ENCODE measurements at places on chromosomes 16 and 17.

DNA sequence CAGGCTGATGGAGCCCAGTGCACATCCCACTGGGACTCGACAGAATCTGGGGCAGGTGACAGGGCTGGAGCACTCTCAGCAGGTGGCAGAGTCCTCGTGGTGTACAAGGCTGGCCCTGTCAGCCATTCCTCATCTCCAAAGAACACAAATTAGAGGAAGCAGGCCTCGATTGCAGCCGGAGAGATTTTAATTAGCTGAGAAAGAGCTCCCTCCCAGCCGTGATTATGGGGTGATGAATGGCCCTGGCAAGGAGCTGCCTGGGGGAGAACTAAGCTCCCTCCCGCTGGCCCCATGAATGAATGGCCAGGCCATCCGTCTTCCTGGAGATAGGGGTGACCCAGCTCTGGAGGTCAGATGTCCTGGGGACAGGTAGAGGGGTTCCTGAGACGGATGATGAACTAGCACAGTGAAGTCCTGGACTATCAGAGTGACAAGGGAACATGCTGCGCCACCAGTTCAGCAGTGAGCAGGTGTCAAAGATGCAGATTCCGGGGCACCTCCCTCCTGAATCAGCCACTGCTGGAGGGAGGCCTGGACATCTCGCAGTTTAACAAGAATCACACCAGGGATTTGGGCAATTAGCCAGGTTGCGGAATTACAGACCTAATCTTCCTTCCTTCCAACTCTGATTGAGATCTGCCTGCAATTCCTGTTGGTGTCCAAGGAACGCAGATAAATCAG lies 35.5 kb downstream of the PIMREG start:
- no peak for DNase-seq

- no peak for DNase-seq
Measured at GRCh38 chr16:50739031-50739430, 2.9 kb upstream of the CYLD start.

- DNase-seq: no peak
Measured at GRCh38 chr16:77238593-77238992, 39.4 kb downstream of the SYCE1L start.

GRCh38 chr16:87310610-87311009 lies 6.6 kb downstream of the C16orf95 start:
- DNase-seq: no peak

DNA sequence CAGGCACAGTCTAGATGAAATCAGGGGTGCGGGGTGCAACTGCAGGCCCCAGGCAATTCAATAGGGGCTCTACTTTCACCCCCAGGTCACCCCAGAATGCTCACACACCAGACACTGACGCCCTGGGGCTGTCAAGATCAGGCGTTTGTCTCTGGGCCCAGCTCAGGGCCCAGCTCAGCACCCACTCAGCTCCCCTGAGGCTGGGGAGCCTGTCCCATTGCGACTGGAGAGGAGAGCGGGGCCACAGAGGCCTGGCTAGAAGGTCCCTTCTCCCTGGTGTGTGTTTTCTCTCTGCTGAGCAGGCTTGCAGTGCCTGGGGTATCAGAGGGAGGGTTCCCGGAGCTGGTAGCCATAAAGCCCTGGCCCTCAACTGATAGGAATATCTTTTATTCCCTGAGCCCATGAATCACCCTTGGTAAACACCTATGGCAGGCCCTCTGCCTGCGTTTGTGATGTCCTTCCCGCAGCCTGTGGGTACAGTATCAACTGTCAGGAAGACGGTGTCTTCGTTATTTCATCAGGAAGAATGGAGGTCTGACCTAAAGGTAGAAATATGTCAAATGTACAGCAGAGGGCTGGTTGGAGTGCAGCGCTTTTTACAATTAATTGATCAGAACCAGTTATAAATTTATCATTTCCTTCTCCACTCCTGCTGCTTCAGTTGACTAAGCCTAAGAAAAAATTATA lies 1.6 kb downstream of the HBA1 start:
- no peak for DNase-seq

DNA sequence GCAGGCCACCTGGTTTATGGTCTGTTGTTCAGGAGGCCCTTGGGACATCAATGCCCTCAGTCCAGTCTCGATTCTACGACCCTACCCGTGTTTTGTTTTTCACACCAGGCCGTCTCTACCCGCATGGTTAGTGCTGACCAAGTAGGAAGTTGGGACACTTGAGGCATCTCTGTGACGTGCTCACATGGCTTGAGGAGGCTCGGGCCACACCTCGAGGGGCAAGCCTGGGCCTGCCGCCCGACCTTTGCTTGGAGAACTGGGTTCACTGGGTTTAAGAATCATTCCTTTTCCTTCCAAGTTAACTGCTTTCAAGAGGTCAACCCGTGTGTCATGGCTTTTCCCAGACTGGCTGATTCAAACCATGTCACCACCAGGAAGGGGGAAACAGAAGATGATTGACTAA lies 86.8 kb downstream of the CMIP start:
- DNase-seq: no peak

DNA sequence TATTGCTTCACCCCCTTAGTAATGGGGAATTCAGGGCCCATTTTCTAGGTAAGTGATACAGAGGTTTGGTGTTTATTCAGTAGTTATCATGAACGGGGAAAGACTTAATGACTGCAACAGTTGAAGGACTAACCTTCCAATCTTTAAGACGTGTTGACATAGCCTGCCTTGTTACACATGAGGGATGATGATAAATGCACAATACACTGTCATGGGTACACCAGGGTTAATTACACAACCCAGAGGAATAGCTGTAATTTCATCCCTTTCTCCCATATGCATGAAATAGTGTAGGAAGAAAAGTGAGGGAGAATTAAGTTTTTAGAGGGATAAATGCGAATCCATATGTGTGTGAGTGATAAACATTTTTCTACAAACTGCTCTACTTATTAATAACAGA lies 10.7 kb downstream of the MYH4 start:
- no peak for DNase-seq

GRCh38 chr17:12995106-12995895 lies 22.5 kb downstream of the ELAC2 start:
- no peak for DNase-seq

- no peak for DNase-seq
Measured at GRCh38 chr16:83895243-83895642, 3.7 kb upstream of the MLYCD start.

DNA sequence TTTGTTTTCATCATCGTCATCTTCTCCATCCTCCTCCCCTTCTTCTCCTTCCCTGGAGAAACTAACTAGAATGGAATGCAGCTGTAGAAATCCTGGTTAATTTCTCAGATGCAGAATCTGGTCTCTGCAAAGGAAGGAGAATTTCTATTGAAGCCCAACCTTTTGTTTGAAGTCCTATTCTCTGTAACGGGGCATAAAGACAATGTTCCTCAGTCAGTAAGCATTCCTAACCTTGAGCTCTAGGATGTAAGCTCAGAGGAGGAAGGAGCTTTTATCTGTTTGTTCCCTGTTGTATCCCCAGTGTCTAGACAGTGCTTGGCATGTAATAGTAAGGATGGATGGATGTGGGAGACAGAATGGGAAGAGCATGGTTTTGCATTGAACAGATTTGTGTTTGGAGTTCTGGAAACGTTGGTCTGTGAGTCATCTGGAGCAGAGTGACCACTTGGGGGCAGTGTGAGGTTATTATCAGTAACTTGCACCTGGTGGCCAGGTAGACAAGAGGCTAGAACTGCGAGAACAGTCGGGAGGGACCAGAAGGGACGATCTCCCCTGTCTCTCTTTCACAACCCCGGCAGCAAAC lies 363.7 kb downstream of the SNX29 start:
- DNase-seq: no peak

GRCh38 chr17:32870027-32870670 lies 6.8 kb downstream of the MYO1D start:
- DNase-seq: no peak

- DNase-seq: peak; percentile 76
Measured at GRCh38 chr17:77465358-77466041, 324.7 kb downstream of the SEC14L1 start.

GRCh38 chr16:86403541-86404163 lies 106.7 kb upstream of the FOXF1 start:
- DNase-seq: no peak

DNA sequence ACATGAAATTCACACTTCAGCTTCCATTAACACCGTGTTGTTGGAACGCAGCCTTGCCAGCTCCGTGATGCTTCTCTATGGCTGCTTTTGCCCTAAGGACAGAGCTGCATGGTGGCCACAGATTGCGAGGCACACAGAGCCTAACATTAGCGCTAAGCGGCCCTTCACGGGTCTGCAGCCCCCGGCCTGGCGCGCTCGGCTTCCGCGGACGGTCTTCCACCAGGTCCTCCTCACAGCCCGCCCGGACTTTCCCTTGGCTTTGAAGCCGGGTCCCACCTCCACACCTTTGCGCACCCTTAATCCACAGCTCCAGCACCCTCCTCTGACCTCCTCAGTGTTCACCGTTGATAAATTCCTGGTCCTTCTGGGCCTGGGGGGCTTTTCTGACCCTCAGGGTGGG lies 19.6 kb downstream of the SCGB1C2 start:
- no peak for DNase-seq

All from stimulated activated CD4-positive, alpha-beta T cell treated with anti-CD3 and anti-CD28 coated beads, Interleukin-2, amount 100 ng/mL, for 4 hours (primary cell).